ENCODE measurements at places on chromosomes 4 and X.
A peak's percentile ranks its signal among the peaks of the same experiment; 100 is the strongest.

DNA sequence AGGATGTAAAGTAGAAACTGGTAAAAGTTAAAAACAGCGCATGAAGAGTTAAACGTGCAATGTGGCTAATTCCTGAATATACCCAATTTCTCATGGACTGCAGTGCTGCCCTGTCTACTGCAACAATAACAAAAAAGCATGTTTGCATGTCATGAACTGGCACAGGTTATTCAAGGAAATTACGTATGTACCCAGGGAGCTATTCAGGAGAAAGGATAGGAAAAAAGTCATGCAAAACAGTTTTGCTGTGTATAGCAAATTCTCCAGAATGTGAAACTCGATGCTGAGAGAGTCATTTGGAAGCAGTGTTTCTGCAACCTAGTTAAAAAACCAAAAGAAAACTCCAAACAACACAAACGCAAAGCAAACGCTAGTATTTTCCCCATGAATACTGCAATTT lies 381.5 kb upstream of the PRKX start:
- DNase-seq: no peak

GRCh38 chrX:110082161-110082560 lies 79.2 kb downstream of the TMEM164 start:
- peak; percentile 93 for DNase-seq

GRCh38 chr4:68447201-68447600 lies at the start of gene TMPRSS11E:
TMPRSS11E (plus strand) TSS chr4:68447463; CDS start chr4:68447513, 50 bp downstream.
- DNase-seq: peak; percentile 86

DNA sequence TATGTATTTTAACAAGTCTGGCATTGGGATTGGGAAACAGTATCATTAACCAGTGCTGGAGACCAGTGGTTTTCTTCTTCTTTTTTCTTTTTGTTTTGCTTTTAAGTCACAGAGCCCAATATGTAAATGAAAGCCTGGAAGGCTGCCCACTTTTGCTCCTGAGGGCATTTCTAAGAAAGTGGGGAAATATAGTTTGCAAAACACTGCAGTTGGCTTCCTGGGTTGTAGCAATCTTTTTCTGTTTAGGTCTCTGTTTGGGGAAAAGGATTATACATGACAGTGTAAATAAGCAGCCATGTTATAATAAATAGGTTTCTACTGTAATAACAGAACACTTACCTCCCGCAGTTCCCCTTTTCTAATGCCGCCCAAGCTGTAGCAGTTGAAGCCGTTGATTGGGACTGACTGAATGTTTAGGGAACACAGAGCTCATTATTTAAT lies 105.5 kb downstream of the TMEM164 start:
- DNase-seq: no peak

DNA sequence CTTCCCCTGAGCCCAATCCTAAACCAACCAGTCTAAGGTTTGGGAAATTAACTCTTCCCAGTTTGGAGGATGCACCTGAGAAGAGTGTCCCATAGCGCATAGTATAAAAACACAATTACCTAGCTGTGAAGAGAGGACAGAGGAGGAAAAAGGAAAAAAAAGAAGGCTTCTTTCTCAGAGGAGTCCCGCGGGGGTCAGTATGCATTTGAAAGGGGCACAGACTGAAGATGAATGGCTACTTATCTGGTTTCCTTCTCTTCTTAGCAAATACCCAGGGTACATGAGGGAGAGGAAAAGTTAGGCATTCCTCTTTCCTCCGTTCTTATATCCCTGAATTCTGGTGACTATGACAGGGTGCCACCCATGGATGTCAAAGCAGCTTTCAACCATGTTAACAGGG lies 96.9 kb downstream of the TMEM47 start:
- DNase-seq: no peak
